ENCODE measurements at places on chromosomes 3 and 15.

GRCh38 chr3:100411091-100411982, 10.0 kb downstream of the LNP1 start:
- no peak for DNase-seq

- DNase-seq = no peak
These were observed 120.3 kb upstream of the ADAMTS9 start for GRCh38 chr3:64808061-64808460.

GRCh38 chr3:51999846-52000245, 4.2 kb upstream of the RPL29 start:
- DNase-seq = no peak

GRCh38 chr3:191372122-191372521, 41.8 kb upstream of the UTS2B start:
- no peak for DNase-seq

- no peak for DNase-seq
These were observed 43.8 kb downstream of the ZNF710 start for GRCh38 chr15:90044916-90045371.

GRCh38 chr15:42404461-42405235, 45.3 kb downstream of the CAPN3 start:
- DNase-seq = no peak

- DNase-seq = no peak
These were observed 146.1 kb downstream of the TPRG1 start for GRCh38 chr3:189317911-189318310.

DNA sequence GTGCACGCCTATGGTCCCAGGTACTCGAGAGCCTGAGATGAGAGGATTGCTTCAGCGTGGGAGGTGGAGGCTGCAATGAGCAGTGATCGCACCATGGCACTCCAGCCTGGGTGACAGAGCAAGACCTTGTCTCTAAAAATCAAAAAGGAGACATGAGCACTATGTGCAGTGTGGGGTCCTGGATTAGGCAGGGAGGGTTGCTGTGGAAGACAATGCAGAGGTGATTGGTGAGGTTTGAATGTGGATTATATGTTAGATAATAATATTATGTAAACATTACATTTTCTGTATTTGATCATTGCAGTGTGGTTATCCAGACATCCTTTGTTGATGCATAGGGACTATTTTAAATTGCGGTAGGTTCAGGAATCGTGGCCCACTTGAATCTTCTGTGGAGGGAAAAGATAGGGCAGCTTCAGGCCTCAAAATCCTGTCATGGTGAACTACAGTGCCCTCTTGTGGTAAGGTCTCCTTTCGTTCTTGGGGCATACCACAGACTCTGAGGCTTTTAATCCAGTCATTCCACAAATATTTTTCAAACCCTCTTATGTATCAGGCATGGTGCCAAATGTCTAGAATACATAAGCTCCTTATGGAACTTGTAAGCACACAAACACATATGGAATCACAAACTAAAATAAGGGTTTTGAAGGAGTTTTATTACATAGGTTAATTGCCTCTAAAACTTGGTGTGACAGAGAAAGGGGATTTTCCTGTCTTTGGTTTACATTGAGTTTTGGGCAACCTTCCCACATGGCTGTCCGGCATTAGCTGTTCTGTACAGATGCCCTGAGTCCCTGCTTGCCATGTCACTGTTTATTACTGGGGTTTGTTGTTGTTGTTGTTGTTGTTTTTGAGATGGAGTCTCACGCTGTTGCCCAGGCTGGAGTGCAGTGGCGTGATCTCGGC, 37.7 kb downstream of the GPD1L start:
- peak; percentile 42 for DNase-seq

- DNase-seq = no peak
These were observed 132.3 kb upstream of the MCTP2 start for GRCh38 chr15:94098921-94099573.

- DNase-seq = no peak
These were observed 311.6 kb downstream of the EPHA6 start for GRCh38 chr3:97125902-97126499.

DNA sequence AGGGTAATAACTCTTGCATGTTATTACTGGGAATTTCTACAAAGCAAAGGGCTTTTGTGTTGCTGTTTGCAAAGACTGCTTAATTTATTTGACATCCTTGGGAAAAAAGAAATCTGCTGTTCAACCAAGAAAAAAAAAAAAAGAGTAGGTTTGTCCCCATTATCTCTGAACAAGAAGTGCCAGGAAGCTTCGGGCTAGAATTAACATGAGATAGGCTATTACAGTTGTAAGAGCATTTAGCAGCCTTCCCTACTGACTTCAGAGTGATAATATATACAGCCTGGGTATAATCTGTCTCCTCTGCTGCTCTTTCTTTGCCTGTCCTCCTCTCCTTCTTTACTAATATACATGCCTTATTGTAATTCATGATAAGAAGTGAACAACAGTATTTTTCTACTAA, 23.3 kb upstream of the CHMP2B start:
- no peak for DNase-seq

DNA sequence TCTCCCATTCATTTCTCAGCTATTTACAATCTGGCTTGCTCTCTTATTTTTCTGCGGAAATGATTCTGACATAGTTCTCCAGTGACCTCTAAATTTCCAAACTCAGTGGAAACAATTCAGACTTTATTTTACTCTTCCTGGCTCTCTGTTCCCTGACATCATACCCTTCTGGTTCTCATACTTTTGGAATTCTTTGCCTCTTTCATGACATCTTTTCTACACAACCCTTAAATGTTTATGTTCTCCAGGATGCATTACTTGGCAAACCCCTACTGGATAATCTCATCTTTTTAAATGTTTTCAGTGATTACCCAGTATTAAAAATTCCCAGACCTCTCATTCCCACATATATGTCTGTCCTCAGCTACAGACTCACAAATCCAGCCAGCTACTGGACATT, 23.9 kb upstream of the PLSCR4 start:
- DNase-seq = no peak

DNA sequence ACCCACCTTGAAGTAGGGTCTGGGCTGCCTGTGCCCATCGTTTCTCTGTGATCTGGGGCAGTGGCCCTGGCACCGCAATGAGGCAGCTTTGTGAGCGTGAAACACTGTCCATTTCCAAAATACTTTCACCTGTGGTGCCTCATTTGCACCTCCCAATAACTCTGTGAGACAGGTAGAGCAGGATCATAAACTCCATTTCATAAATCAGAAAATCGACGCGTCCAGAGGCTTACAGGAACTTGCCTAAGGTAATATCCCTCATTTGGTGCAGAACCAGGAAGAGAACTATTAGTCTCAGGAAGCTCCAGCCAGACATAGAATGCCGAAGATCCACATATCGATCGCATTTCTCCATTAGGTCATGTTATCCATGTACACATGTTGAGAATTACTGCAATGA, 38.2 kb upstream of the SEMA4B start:
- no peak for DNase-seq

DNA sequence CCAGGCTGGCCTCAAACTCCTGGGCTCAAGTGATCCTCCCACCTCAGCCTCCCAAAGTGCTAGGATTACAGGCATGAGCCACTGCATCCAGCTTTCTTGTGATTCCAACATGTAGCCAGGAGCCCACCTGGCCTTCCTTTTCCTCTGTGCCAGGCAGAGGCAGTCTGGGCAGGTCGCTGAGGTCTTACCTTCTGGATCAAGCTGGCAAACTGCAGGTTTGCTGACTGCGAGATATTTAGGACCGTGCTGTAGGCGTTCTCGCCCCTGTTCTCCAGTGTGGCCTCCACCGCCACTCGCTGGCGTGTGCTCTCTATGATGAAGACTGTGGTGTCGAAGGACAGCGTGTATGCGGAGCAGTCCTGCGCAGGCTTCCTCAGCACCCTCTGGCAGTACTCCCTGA, 42.5 kb downstream of the FEM1B start:
- DNase-seq = no peak

DNA sequence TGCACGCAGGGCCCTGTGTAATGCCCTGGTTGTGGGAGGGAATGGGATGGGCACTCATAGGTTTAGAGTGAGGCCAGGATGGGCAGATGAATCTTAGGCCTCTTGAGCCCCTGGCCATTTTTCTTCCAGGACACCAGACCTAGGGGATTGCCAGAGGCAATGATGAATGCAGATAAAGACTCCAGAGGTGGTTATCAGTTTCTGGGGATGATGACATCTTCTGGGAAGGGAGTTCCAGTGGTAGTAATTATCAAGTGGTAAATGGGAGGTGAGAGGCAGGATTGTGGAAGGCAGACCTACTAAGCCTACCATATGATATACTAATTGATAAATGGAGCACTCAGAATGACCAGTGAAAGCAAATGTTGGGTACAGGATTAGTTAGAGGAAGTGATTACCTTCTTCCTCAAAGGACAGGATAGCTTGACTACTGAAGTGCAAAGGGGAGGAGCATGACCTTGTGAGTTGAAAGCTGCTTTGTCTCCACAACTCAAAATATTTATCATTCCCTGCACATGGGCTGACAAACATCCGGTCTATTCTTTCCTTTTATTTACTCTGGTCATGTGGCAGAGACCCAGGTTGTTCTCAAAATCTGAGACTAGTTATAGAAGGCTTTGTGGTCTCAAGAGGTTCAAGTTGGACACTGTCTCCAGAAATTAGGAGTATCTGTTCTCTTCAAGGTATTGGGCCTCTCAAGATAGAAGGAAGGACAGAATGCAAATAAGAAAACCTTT, 10.2 kb upstream of the MAPK6 start:
- peak; percentile 13 for DNase-seq

DNA sequence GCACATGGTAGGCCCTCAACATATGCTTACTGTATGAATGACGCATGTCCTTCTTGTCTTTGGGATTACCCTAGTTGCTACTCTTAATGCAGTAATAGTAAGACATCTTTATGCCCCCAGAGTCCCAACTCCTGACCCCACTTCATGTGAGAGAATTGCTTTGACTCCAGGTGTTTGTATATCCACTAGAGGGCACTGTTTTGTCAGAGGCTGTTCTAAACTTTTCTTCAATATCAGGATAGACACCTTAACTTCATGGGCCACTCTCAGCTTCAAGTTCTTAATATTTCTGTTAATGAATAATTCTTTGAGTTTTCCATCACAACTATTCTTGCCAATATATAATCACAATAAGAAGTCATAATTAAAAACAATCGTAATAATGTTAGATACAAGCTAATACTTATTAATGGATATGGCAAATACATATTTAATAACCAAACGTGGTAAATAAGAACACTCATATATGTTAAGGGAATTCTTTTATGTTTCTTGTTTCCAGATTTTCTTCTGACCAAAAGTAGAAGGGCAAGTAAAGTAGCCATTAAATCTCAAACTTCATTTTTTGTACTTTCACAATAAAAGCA, 337.2 kb upstream of the DNAJC19 start:
- DNase-seq = no peak

- DNase-seq = no peak
These were observed 42.9 kb downstream of the KLF15 start for GRCh38 chr3:126314305-126314789.

GRCh38 chr3:86744051-86744450, 246.9 kb downstream of the VGLL3 start:
- no peak for DNase-seq

DNA sequence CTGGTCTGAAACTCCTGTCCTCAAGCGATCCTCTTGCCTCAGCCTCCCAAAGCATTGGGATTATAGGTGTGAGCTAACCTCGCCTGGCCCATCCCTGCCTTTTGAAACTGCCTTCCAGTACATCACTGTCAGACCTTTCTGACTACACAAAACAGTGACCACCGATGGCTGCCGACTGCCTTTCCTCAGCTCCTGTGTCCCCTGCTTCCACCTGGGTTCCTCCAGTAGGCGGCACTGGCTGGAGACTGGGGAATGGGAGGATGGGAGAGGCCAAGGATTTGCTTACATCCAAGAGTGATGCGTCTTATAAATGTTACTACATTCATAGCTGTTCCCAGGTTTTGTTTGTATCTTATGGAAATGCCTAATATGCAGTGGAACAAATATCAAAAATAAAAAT, 242.8 kb downstream of the BBX start:
- no peak for DNase-seq

DNA sequence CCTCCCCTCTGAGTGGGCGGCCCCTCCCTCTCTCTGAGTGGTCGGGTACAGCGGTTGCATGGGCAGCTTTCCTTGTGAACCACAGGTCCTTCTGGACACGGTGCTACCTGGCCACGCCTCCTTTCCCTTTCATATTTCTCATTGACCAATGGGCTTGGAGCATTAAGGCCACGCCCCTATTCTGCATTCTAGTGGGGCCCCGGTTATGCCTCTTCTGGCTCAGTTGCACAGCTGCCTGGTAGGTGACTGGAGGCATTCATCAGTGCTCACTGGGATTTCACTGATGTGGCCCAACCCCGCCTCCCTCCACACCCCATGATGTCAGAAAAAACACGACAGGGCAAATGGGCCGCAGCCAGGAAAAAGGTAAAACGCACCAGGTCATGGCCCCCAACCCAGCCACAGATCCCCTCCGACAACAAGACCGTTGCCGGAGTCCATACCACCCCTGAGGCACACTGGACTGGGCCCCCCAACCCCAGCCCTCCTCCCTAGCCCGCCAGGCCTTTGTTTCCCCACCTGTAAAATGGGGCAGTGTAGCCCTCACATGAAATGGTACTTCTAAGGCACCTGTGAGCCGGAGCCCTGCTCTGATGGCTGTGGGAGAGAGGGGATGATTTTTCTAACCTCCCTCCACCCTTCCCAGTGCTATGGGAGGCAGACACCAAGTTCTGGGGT, 26.3 kb downstream of the NGRN start:
- no peak for DNase-seq

DNA sequence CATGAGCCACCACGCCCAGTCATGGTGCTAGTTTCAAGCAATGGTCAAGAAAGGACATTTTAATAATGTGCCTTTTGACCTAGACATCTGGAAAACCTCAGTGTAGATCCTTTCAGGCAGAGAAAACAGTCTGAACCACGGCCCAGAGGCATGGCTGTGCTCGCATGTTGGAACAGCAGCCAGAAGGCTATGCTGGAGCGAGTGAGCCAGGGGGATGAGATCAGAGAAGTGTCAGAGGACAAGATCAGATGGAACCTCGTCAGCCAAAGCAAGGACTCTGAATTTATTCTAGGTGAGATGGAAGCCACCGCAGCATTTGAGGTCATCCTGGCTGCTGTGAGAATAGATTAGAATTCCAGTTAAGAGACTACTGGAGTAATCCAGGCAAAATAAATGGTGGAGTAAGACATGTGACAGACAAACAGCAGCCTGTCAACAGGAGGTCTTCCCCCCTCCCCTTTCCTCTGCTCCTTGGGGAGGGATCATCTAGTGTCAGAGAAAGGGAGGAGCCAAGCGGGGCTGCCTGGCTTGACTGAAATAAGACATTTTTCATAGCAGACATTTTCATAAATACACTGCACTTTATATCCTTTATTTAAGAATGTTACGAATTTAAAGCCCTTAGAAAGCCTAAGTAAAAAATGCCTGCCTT, 40.4 kb upstream of the ACKR4 start:
- no peak for DNase-seq

Measured in NCI-H1092 (cell line).